ENCODE measurements at places on chromosomes 5 and 9.

DNA sequence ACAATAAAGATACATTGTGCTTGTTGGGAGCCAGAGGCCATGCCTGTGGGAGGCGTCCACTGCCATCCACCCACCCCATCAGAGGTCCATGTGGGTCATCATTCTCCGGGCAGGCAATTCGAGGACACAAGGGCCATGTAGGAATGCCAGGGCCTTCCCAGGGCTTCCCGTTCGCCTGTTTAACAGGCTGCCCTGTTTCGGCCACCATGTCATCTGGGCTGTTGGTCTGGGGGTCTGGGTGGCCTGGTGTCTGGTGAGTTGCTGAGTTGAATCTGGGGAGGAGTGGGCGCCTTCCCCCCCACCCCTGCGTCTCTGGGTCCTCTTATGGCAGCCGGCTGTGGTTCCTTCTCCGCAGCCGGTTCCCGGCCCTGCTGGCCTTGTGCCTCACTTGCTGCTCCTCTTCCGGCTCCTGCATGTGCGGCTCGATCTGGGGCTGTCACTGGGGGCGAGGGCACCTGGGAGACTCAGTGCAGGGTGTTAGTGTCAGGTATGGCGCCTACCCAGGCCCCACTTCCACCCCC, 117.4 kb downstream of the WNK2 start:
- no peak for DNase-seq

DNA sequence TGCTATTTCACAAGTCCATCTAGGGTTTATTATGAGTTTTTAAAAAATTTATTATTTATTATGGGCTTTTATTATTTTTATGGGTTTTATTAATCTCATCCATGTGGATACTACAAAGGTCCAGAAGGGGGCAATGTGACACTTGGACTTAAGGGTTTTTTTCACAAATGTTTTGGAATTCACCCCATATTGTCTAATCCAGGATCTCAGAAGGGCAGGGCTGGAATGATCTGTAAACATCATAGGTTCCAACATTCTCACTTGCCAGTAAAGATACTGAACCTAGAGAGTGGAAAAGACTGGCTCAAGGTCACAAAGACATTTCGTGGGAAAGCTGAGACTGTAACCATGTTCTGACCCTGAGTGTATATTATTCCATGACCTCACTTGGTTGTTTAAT, 35.6 kb downstream of the NIM1K start:
- no peak for DNase-seq

- DNase-seq = no peak
These were observed 47.3 kb upstream of the COL5A1 start for GRCh38 chr9:134594078-134594941.

DNA sequence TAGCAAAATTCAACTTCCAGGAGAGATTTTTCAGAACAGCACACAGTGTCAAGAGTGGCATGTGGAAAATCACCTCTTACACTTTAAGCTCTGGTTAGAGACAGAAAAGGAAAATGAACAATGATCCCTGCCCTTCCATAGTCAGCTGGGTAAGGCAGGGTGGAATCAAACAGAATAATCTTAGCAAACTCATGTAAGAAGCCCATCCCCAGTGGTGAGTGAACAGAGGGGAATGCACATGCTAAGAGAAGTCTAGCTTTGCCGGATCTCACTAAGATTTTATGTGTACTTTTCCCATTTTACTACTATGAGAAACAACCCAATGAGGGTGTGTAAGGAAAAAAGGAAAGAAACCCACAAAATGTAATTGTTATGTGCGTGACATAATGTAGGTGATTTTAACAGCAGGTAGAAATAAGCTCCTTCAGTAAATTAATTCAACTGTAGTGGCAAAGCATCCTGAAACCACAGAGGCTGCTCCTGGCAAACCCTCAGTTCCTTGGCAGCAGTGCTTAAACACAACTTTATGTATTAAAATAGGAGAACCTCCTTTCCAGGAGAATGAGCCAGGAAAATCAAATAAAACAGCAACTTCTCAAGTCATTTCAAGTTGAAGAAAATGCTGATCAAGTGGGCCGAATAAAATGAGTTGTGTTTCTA, 366.0 kb upstream of the TRPC7 start:
- DNase-seq = no peak

DNA sequence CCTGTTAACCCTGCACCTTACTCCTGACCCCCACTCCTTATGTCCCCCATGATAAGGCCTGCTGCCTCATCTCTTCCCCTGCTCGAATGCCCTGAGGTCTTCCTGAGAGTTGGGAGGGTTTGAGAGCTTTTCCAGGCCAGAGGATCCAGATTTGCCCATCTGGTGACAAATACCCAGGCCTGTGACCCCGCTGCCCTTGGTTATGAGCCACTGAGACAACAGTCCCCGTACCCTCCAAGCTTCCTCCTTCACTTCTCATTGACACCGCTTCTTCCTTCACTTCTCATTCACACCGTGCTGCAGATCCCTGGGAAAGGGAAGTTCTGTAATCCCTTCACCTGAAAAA, 593 bp downstream of the GM2A start:
- DNase-seq = no peak

- DNase-seq = no peak
These were observed 635 bp downstream of the IFT74 start for GRCh38 chr9:26956860-26957233.

- DNase-seq = no peak
These were observed 62.3 kb downstream of the LPAR1 start for GRCh38 chr9:110975969-110976368.

GRCh38 chr5:40308867-40309266, 370.8 kb upstream of the PTGER4 start:
- no peak for DNase-seq

DNA sequence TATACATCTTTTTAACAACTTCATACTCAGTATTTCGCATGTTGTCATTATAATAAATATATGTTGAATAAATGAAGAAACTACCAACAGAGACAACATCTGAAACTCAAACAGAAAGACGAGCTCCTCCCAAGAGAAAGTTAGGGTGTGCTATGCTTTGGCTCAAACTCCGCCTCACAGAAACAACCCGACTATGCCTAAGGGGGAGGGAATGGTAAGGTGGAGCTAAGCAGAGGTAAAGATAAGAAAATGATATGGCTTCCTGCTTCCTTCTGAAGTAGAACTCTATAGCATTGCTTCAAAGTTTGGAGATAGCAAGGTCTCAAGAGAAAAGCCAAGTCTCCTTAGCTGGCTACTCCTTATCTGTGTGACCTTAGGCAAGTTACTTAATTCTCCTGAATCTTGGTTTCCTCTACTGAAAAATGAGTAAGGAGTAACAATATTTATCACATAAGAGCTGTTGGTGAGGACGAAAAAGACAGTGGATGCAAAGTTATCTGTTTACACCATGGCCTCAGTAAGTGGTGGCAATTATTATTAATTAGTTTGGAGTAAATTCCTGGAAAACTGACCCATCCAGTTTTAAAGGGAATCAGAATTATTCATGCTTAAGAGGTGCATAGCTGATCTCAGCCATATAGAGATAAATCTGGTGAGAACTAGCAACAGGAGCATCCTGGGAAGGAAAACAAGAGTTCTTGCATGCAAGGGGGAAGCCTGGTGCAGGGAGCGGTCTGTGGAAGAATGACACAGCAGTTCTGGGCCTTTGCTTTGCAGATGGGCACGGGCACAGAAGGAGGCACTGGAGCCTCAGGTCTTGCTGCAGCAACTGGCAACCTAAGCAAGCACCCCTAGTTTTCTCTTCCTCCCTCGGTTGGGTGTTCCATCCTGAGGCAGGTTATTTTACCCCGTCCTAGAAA, 73.3 kb downstream of the GLIS3 start:
- no peak for DNase-seq

DNA sequence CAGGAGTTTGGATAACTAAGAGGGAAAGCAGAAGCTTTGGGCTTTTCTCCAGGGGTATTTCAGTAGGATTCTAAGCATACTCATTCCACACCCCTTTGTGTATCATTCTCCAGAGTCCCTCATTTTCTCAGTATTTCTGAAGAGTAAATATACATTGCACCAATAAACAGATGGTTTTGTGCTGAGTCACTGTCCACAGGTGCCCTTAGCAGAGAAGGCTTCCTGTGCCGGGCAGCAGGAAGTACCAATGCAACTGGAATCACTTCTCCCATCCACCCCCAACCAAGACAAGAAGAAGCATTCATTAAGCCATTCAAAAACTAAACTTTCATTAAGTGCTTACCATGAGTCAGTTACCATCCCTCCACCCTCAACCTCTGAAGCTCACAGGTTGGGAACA, 3.6 kb upstream of the CCNJL start:
- DNase-seq = no peak

GRCh38 chr5:103216137-103216536, 42.4 kb upstream of the MACIR start:
- no peak for DNase-seq

DNA sequence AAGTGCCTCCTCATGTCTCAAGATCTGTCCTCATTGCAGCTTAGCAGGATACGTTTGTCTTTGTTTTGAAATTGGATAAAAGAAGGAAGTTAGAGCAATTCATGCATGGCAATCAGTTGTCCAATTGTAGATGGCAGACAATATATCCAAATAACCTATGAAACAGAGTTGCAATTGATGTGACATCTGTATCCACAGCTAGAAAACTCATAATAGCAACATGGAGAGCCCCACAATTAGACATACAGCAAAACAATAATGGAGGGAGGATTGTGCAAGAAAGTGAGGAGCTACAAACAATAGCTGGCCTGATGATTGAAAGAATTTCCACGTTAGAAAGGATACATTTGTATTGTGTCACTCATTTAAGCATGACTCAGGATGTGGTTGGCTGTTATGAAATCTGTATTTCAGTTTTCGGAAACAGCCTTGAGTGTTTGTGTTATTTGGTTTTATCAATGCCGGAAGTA, 132.0 kb downstream of the FAM174A start:
- DNase-seq = no peak

DNA sequence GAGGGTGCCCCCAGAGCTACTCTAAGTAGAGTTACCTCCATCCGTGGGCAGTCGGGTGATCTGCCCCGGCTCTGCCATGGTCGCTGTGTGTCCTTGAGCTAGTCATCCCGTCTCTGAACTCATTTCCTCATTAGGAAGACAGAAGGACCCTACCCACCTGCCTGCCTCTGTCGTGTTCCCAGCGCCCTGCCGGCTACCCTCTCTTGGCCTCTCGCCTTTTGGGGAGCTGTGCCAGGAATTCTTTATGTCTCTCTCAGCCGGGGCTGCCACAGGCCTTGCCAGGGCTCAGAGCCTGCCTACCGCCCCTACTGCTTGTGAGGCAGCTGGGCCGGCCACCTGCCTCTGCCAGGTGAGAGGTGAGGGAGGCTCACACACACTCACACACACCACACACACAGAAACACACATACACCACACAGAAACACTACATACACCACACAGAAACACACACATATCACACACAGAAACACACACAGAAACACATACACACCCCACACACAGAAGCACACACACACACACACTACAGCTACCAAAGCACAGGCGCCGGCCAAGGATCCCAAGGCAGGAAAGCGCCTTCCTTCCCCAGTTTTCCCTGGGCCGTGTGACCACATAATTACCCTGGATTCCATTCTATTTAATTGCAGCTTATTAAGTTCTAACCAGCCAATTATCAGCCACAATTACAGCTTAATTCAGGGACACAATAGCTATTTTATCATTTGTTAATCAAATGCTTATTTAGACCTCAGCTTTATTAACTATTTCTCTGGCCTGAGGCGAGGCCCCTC, 41.7 kb downstream of the UNC5A start:
- no peak for DNase-seq

DNA sequence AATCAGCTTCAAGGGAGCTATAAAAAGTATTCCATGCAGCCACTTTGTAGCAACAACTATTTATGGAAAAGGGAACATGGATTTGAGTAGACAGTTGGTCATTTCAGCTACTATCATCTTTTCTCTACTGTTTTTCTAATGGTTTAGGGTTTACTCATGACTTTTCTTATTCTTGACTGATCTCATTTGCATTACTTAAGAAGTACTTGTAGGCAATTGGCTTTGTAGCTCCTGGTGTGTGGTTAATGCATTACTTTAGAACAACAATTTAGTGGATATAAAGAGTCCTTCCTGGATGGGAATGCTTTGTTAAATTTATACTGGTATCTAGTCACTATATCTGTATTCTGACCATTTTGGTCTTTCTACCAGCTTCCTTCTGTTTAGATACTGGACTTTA, 59.8 kb upstream of the NTRK2 start:
- no peak for DNase-seq

DNA sequence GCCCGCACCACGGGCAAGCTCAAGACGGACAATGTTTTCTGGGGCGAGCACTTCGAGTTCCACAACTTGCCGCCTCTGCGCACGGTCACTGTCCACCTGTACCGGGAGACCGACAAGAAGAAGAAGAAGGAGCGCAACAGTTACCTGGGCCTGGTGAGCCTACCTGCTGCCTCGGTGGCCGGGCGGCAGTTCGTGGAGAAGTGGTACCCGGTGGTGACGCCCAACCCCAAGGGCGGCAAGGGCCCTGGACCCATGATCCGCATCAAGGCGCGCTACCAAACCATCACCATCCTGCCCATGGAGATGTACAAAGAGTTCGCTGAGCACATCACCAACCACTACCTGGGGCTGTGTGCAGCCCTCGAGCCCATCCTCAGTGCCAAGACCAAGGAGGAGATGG, 108.6 kb downstream of the DAB2IP start:
- no peak for DNase-seq

- no peak for DNase-seq
These were observed 728.8 kb downstream of the NR2F1-AS1 start for GRCh38 chr5:92852219-92852618.

- DNase-seq = no peak
These were observed 647.2 kb downstream of the BNC2 start for GRCh38 chr9:16223074-16223871.

DNA sequence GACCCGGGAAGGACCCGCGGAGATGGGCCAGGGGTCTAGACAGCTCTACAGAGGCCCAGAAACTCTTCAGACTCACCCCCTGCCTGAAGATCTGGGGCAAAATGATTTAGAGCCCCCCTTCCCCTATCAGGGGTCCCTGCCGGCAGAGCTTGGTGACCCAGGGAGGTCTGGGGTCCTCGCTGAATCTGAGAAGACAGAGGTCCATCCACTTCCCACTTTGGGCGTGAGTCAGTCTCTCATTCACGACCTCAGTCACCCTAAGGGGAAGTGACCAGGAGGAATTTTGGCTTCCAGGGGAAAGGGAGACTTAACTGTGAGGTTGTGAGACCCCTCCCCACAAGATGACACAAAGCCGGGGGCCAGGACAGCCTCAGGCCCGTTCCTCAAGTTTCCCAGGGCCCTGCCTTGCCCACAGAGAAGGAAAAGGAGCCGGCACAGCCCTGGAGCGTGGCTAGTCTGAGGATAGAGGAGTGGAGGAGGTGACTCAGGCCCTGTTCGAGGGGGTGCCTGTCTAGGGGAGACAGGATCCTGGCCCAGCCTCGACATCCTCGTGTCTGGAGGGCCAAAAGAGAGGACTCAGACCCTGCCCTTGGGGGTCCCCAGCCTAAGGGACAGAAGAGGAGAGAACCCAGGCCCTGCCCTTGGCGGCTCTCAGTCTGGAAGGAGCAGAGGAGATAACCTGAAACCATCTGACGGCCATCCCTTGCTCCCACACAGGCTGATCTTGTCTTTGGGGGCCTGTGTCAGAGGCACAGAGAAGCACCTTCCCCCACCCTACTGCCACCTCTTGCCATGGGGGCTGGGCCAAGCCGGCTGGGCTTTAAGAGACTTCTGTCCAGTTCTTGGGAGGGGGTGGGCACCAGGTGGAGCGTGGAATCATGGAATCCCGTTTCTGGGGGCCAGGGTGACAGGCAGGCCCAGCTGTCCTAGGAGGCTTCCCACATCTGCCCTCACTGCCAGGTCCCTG, 889 bp downstream of the PDLIM4 start:
- DNase-seq = no peak

- no peak for DNase-seq
These were observed 45.4 kb downstream of the PTTG1 start for GRCh38 chr5:160466889-160467554.

Data from BJ (cell line).